Suppressor macrophage (primary cell): ENCODE measurements at places on chromosomes 6 and 20.

GRCh38 chr6:15734118-15734897, 71.5 kb upstream of the DTNBP1 start:
- no peak for DNase-seq

DNA sequence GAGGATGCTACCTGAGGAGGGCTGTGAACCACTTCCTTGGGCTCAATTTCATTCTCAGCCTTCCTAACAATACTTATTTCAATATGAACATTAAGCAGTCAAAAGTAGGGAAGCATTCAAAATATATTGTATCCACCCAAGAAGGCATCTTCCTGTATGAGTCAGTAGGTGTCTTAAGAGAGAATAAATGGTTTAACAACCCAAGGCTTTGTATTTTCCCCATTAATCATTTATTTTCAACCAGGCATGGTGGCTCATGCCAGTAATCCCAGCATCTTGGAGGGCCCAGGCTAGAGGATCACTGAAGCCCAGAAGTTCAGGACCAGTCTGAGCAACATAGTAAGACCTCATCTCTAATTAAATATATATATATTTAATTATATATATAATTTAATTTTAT, 74.5 kb upstream of the MARCKS start:
- no peak for DNase-seq

GRCh38 chr6:141562186-141562811, 570.4 kb upstream of the GJE1 start:
- no peak for DNase-seq

GRCh38 chr6:90586546-90586835, 381 bp downstream of the MAP3K7 start:
- no peak for DNase-seq

GRCh38 chr6:116531675-116532570, 13.6 kb downstream of the TRAPPC3L start:
- peak; percentile 79 for DNase-seq

- no peak for DNase-seq
These were observed 200.5 kb upstream of the CDYL start for GRCh38 chr6:4575714-4576113.

DNA sequence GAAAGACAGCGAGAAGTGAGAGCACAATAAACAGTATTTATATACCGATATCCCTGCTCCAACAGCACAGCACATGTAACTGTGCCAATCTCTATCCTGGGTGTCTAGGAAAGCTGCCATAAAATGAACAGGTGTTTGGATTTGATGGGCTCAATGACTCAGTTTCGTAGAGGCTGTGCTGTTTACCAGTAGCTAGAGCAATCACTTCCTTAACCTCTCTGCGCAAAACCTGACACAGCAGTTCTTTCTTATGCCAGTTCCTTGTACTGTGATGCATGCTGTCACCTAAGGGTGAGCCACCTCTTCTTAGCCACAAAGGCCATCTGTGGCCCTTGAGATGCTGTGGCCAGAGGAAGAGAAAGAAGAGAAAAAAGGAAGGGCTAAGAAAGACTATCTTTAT, 59.3 kb downstream of the SHPRH start:
- peak; percentile 36 for DNase-seq

GRCh38 chr6:86848986-86849385, 88.3 kb upstream of the HTR1E start:
- DNase-seq = no peak

GRCh38 chr6:105833959-105834947, 251.9 kb upstream of the PRDM1 start:
- peak; percentile 49 for DNase-seq

DNA sequence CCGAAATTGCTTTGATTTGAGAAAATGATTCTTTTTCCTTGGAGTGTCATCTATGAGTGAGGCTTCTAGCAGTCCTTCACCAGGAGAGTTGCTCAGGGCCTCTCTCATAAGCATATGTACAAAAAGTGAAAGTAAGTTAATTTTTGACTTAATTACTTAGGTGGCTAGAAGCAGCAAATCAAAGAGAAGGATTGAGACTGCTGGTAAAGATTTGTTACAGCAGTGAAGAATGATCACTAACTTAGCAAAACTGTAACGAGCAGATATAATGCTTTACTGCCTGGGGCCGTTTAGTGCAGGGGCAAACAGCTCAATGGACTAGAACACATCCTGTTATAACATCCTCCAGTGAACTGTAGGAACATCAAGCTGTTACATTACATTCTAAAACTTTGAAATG, 167.8 kb upstream of the RIPOR2 start:
- DNase-seq = no peak
